ENCODE measurements at places on chromosomes 4 and X.

DNA sequence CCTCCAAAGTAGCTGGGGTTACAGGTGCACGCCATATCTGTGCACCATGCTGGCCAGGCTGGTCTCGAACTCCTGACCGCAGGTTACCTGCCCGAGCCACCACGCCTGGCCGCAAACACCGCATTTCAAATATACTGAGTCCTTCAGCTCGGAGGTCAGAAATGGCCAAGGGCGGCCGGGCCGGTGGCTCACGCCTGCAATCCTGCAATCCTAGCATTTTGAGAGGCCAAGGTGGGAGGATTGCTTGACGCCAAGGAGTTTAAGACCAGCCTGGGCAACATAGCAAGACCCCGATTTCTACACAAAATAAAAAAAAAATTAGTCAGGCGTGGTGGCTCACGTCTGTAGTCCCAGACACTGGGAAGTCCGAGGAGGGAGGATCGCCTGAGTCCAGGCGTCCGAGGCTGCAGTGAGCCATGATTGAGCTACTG, 71.9 kb upstream of the PPP2R3B start:
- no peak for DNase-seq

DNA sequence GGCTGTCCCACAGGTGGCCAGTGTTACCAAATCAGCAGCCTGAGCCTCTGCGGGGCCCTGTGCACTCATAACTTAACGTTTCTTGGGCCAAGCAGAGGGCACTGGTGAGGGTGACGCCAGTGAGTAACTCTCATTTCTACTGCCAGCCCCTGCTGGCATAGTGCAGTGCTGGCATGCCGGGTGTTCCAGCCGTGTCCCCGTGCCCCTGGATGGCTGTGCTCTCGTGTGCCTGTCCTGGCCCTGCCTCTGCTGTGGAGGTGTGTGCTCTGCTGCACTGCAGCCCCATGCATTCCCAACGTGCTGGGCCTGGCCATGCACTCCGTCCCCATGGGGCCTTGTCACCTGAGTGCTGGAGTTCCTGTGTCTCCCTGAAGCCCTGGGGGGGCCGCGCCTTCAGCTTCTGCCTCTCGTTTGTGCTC, 14.7 kb downstream of the TBC1D14 start:
- DNase-seq, result no peak

- DNase-seq, result peak; percentile 1
Observed at GRCh38 chrX:107825698-107826237, at the start of gene MID2. Gene MID2, plus strand, starts transcription at chrX:107825866. Its CDS starts 561 bp downstream, at chrX:107826427.

GRCh38 chr4:16505726-16506125, 279.5 kb upstream of the TAPT1 start:
- DNase-seq, result no peak

DNA sequence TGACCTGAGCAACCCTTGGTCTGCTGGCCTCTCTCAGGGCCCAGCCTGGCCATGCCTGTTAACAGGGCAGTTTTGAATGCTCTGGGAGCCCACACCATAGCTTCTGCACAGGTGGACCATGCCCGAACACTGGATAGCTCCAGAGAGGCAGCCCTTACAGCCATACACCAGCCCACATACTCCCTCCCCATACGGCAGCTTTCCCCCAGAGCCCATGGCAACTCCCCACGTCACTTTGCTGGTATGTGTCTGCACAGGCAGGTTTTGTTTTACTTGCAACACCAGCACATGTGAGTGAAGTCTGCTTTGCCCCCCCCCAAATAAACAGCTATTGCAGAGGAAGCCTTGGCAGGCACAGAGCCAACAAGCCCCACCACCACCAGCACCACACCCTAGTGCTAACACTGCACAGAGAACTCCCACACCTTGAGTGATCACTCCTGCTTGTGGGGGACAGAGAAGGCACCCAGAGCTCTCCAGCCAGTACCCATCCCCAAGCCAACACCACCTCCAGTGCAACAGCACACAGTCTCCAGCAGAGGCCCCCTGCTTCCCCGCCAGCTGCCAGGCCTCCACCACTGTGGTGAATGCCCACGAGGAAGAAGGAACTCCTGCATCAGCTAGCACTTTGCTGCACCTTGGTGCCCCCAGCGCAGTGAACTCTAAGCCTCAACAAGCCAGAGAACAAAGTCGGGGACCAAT, 87.3 kb downstream of the STPG2 start:
- DNase-seq, result no peak

GRCh38 chr4:142352712-142353111, 493.4 kb downstream of the INPP4B start:
- DNase-seq, result no peak

DNA sequence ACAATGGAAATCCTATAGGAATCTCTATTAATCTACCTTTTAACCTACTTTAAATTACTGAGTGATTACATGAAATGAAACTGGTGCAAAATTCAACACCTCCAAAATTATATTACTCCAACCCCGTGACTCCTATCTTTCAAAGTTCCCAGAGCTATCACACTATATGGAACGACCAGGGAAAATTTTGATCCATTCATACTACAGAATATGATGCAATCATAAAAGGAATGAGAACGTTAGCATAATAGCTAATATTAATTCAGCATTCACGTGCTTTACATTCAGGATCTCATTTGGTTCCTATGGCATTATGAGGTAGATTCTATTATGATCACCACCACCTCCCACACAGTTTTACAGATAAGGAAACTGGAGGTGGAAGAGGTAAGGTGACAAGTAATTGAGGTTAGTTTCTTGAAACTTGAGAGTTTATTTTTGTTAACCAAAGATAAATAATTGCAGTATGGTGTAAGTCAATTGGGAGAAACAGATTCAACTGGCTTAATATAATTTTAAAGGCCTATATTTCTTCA, 29.4 kb upstream of the INTS6L start:
- no peak for DNase-seq

- no peak for DNase-seq
Observed at GRCh38 chrX:22272613-22273012, at the start of gene CBLL2. Gene CBLL2, plus strand, starts transcription at chrX:22272913. Its CDS starts 79 bp downstream, at chrX:22272992.

GRCh38 chr4:164212134-164212533, 541.8 kb upstream of the SMIM31 start:
- DNase-seq, result no peak

DNA sequence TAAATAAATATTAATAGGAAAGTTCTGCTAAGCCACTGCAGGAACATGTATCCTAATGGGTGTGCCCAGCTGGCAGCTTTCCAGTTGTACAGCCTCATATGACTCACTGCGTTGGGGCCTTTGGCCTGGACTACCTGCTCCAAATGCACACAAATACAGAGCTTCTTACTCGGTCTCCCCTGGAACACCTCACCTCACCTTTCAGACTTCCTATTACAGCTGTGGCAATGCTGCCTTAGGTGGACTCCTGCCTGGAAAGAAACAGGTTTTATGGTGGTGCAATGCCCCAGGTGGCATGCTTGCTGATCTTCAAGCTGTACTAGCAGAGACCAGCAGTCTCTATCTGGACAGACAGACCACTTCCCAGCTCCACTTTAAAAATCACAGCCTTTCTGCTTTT, 85.7 kb upstream of the EXOC1L start:
- DNase-seq, result peak; percentile 71

- no peak for DNase-seq
Observed at GRCh38 chr4:86089781-86090323, 270.0 kb downstream of the MAPK10 start.

GRCh38 chrX:123013141-123013540, 170.9 kb upstream of the GRIA3 start:
- DNase-seq, result peak; percentile 18

DNA sequence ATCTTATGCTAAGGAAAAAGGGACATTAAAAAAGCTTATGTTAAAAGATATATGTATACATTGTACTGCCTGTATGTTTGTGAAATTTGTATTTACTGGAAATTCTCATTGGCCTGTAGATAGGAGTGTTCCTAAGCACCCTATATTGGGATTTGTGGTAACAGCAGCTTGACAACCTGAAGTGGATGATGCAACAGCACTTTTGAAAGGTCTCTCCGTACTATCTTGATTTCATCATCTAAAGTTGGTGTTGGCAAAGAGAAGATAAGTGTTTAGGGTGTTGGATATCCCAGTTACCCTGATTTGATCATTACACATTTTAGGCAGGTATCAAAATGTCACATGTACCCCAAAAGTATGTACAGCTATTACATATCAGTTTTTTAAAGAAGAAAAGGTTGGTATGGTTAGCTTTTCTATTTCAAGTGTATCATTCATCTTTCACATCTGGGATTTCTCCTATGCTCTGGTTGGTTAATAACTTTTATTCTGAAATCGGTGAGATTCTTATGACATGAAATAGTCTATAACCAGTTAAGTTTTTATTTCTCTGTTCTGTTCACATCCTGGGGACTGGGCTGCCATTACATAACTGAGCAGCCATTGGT, 10.3 kb downstream of the HADH start:
- no peak for DNase-seq

GRCh38 chr4:140061194-140061593, 92.8 kb downstream of the MAML3 start:
- DNase-seq, result no peak

DNA sequence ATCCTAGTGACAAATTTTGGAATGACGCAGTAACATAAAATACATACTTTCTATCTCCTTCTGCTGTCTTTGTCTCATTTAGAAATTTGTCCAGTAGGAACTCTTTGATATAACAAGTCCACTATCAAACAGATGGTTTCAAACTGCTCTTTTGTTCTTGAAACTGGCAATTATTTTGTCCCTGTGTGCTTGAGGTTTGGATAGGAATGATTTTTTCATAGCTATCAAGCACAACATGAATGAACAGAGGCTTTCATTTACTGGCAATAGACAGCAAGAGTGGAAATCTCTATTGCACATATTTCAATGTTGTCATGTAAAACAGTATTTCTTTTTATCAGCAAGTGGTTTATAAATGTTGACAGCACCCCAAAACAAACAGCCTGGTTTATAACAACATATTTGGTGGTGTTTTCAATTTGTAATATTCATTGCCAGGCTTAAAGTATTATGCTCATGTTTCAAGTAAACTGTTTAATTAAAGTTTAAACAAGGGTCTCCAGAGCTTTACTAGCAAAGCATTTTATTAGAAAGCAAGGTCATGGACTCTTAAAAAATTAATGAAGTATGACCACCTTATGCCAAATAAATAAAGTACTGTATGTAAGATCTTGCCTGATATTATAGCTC, 60.0 kb downstream of the TIGD2 start:
- no peak for DNase-seq

DNA sequence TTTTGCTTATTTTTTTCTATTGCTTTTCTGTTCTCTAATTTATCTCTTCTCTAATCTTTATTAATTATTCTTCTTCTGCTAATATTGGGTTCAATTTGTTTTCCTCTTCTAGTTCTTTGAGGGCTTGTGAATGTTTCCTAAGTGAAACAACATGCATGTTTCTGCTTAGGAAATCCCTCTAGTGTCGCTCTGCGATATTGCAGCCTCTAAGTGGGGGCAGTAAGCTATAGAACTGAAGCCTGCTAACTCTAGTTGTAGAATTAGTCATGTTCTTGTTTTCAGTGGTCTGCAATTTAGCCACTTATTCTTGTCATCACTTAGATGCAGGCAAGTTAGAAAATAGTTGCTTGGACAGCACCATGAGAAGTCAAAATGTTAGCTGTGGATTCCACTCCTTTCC, 222.6 kb downstream of the SPIN4 start:
- DNase-seq, result peak; percentile 22

DNA sequence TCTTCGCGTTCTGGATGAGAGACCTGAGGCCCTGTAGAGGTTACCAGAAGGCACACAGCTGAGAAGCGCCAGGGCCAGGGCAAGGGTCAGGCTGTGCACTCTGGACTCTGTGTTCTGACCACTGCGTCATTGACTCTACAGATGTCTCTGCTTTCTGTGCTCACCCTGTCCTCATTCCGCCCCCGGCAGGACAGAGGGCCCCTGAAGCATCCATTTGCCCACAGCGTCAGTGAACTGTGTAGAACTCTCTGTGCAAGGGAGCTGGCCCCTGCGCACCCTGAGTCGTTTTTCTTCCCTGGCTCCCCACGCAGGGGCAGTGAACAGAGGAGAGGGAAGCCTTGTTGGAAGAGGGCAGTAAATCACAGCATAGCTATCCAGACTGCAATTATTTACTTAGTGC, 6.1 kb upstream of the WAS start:
- DNase-seq, result no peak

- no peak for DNase-seq
Observed at GRCh38 chrX:110123331-110123782, 120.4 kb downstream of the TMEM164 start.

DNA sequence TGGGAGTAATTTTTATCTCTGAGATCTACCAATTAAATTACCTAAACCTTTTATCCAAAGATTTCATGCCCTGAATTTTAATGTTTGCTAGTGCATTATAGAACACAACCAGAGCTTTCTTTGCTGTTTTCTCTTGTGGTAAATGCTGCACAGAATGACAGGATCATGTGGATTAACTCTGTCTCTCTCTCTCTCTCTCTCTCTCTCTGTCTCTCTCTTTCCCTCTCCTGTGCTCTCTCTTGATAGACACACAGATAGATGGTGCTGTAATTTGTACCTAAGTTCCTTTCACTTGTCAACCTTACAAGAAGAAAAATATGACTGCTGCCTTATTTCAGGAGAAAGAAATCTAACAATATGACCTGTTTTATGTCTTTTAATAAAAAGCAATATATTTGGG, 211.2 kb upstream of the WDFY3 start:
- DNase-seq, result no peak

DNA sequence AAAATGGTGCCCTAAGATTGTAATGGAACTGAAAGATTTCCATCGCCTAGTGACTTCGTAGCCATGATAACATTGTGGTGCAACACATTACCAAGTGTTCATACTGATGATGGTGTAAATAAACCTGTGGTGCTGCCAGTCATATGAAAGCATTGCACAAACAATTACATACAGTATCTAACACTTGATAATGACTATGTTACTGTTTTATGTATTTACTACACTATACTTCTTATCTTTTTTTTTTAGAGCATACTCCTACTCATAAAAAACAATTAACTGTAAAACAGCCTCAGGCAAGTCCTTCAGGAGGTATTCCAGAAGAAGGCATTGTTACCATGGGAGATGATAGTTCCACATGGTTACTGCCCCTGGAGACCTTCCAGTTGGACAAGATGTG, 152.7 kb upstream of the EDNRA start:
- no peak for DNase-seq

- peak; percentile 72 for DNase-seq
Observed at GRCh38 chrX:13283512-13283911, 36.3 kb downstream of the ATXN3L start.

DNA sequence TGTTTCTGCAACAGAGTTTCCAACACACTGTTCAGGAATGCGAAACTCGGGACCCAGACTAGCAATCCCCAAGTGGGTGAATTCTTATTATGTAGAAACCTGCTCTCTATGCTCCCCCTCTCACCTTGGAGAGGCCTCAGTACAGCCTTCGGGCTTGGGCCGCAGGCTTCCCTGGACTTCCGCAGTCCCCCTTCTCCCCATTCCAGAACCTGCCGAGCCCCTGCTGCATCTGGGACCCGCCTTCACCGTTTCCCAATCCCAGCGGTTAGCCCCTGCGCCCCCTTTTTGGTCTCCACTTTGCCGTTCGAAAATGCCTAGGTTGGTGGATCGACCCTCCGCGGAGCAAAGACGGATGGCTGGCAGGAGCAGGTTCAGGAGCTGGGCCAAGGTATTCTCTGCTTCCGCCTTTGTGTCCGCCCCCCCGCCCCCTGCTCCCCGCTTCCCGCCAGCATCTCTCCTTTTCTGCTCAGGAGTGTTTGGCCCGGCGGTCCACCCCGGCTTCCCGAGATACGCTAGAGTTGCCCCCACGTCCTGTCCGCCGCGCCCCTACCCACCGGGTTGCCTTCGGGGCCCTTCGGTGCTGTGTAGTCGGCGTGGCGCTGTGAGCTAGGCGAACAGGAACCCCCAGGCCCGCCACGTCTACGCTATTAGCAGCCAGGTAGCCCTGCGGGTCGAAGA, 11.5 kb downstream of the HAND2 start:
- no peak for DNase-seq

All from RPMI7951 (cell line).